A549 treated with CORT108297 at 1 μM for 4 hours (cell line): ENCODE measurements at places on chromosomes 5 and 9. TPM values are rescaled to one million over a fixed set of nuclear protein-coding genes. Genes with fewer than 3 reads are reported as not detected.

Gene ABO
- not detected in 5 replicates for total RNA-seq

Gene ADGRD2
- total RNA-seq = not detected in 5 replicates

Gene ARHGEF39
- total RNA-seq = 13.1 to 20.9 TPM (median 19.3 TPM) in 5 replicates

Gene ZBTB26
- 1.4 to 2.3 TPM (median 2.2 TPM) in 5 replicates for total RNA-seq

Gene LCN6
- not detected in 5 replicates for total RNA-seq

Gene PCDHB7
- total RNA-seq = 0.03 TPM in 1 of 5 replicates, not detected in the others

Gene SLC45A2
- 0.05 TPM in 1 of 5 replicates, not detected in the others for total RNA-seq

Gene HAND1
- 0.12 to 0.26 TPM (median 0.18 TPM) in 5 replicates for total RNA-seq

Gene TSSK1B
- total RNA-seq = not detected in 5 replicates

Gene TAF11L14
- total RNA-seq = not detected in 5 replicates

Gene ADAMTS2
- 0.05 to 0.22 TPM (median 0.08 TPM) in 5 replicates for total RNA-seq

Gene PTGER4
- total RNA-seq = 1.4 to 1.5 TPM (median 1.5 TPM) in 5 replicates

Gene LHX6
- total RNA-seq = 0.41 to 0.61 TPM (median 0.44 TPM) in 5 replicates

Gene BTNL3
- total RNA-seq = not detected in 5 replicates

Gene SVEP1
- total RNA-seq = 1.1 to 1.8 TPM (median 1.6 TPM) in 5 replicates

Gene ANKRD34B
- total RNA-seq = 0.04 to 0.18 TPM (median 0.07 TPM) in 5 replicates

Gene PCDHB16
- 0.06 to 0.10 TPM (median 0.06 TPM) in 5 replicates for total RNA-seq

Gene POLK
- total RNA-seq = 9.0 to 13.7 TPM (median 11.5 TPM) in 5 replicates
